ENCODE measurements at places on chromosomes 16 and 17. TPM values are rescaled to one million over a fixed set of nuclear protein-coding genes. Genes with fewer than 3 reads are reported as not detected.

The ZNF207 gene
- 91.7 TPM for total RNA-seq

The DRC3 gene
- total RNA-seq: 0.65 TPM

The ITGAD gene
- not detected for total RNA-seq

The GRAPL gene
- total RNA-seq: 1.9 TPM

The RPRML gene
- not detected for total RNA-seq

The CISD3 gene
- 19.0 TPM for total RNA-seq

The IL34 gene
- not detected for total RNA-seq

The MYH1 gene
- not detected for total RNA-seq

The GPRC5B gene
- 51.2 TPM for total RNA-seq

The KRT33B gene
- not detected for total RNA-seq

The ATP6V0A1 gene
- total RNA-seq: 20.6 TPM

The RHBDL1 gene
- not detected for total RNA-seq

The SLC16A13 gene
- 0.90 TPM for total RNA-seq

The KRTAP2-1 gene
- total RNA-seq: not detected

The ACSM2A gene
- total RNA-seq: not detected

The TPSD1 gene
- total RNA-seq: not detected

The TBC1D3H gene
- total RNA-seq: not detected

The GOSR2 gene
- total RNA-seq: 30.3 TPM

The GUCY2D gene
- not detected for total RNA-seq

The KRT38 gene
- total RNA-seq: not detected

The PRSS27 gene
- 0.16 TPM for total RNA-seq

The CDH11 gene
- total RNA-seq: 258 TPM

The FOXL1 gene
- total RNA-seq: 1.6 TPM

The EZH1 gene
- total RNA-seq: 9.6 TPM

The KIF2B gene
- not detected for total RNA-seq

The PLEKHM1 gene
- total RNA-seq: 15.6 TPM

The NOS2 gene
- total RNA-seq: 0.49 TPM

The KCNG4 gene
- total RNA-seq: not detected

The MPV17L gene
- total RNA-seq: 0.18 TPM

The ST6GALNAC1 gene
- total RNA-seq: 0.54 TPM

The TP53TG3B gene
- 0.16 TPM for total RNA-seq

The ADAD2 gene
- not detected for total RNA-seq

The KCNJ16 gene
- total RNA-seq: not detected

The EPN3 gene
- not detected for total RNA-seq

The C17orf113 gene
- total RNA-seq: 0.18 TPM

The GRAP gene
- 0.72 TPM for total RNA-seq

The GAS2L2 gene
- 0.18 TPM for total RNA-seq

The PITPNM3 gene
- total RNA-seq: 0.90 TPM

The GRB7 gene
- total RNA-seq: 0.81 TPM

The ZNF768 gene
- 23.6 TPM for total RNA-seq

The WNK4 gene
- total RNA-seq: 2.0 TPM

The NECAB2 gene
- not detected for total RNA-seq

The SLC25A19 gene
- total RNA-seq: 3.1 TPM

The TNFRSF17 gene
- not detected for total RNA-seq

The NLGN2 gene
- total RNA-seq: 12.5 TPM

The SLC5A11 gene
- total RNA-seq: not detected

The CYGB gene
- total RNA-seq: 208 TPM

The MYADML2 gene
- total RNA-seq: not detected

The UMOD gene
- not detected for total RNA-seq

The PLEKHH3 gene
- total RNA-seq: 19.9 TPM

The SULT1A3 gene
- 13.4 TPM for total RNA-seq

The MYLK3 gene
- total RNA-seq: 0.18 TPM

The ZNF232 gene
- total RNA-seq: 3.1 TPM

The NMT1 gene
- 75.5 TPM for total RNA-seq

The GFAP gene
- total RNA-seq: not detected

The NACA2 gene
- not detected for total RNA-seq

The NT5C3B gene
- total RNA-seq: 65.1 TPM
